ENCODE measurements at places on chromosomes 7 and 10. TPM values are rescaled to one million over a fixed set of nuclear protein-coding genes. Genes with fewer than 3 reads are reported as not detected.

The ANKRD30A gene
- not detected for total RNA-seq

The PSD gene
- total RNA-seq = 11.7 TPM

The GSAP gene
- total RNA-seq = 13.8 TPM

The NPC1L1 gene
- total RNA-seq = 1.2 TPM

The AQP1 gene
- total RNA-seq = 143 TPM

Measured in metanephros (tissue), 2 donors.